Astrocyte of the cerebellum (primary cell): ENCODE measurements at places on chromosomes 7 and 10.
A peak's percentile ranks its signal among the peaks of the same experiment; 100 is the strongest.

DNA sequence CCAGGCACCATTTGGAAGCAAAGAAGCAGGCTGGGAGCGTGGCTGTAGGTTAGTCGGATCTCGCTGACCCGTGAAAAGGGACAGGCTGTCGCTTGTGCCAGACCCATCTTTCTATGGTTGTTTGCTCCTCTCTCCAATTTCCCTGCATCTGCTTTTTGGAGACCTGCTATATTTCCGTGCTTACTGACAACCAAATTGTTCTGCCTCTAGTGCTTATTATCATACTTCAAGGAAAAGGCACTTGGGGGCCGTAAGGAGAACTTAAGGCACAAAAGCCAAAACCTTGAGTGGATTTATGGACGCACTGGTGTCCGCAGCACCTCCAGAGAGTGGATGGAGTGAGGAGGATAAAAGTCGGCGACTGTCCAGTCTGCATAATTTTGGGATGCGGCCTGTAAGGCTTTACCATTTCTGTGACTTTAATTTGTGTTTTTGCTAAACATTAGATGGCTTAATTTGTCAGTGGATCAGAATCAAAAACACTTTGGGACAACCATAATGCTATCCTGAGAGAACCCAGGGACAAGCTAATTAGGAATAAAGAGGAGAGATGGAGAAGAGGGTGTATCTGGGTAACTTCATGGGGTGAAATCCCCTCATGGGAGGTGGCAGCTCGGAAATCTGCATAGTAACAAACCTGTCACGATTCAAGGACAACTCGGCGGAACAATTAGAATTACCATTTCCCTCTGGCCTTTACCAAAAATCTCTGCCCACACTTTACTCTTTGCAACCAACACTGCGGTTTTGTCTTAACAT, 206.7 kb downstream of the HDAC9 start:
- DNase-seq, result no peak

- no peak for DNase-seq
These were observed 53.1 kb upstream of the CXCL12 start for GRCh38 chr10:44437840-44438511.

- DNase-seq, result no peak
These were observed 64.5 kb downstream of the CYCS start for GRCh38 chr7:25060487-25061055.

DNA sequence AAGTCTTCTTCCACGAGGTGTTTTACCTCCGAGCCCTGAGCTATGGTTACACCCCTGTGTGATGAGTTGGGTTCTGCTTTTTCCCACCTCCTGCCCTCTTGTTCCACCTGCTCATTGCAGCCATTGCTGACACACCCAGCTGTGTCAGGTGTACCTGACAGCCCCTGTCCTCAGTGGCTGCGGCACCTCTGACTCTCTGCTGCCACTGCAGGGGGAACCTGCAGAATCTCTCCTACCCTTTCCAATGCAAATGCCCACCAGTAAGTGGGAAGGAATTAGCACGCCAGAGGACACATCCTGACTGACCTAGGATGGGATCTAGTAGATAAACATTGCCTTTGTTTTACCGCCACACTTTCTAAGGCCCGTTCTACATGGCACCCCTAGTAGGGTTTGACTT, 600.9 kb upstream of the MKI67 start:
- no peak for DNase-seq

- no peak for DNase-seq
These were observed 113.8 kb upstream of the ADO start for GRCh38 chr10:62690703-62691102.

- no peak for DNase-seq
These were observed 77.4 kb downstream of the RNLS start for GRCh38 chr10:88505680-88506215.

DNA sequence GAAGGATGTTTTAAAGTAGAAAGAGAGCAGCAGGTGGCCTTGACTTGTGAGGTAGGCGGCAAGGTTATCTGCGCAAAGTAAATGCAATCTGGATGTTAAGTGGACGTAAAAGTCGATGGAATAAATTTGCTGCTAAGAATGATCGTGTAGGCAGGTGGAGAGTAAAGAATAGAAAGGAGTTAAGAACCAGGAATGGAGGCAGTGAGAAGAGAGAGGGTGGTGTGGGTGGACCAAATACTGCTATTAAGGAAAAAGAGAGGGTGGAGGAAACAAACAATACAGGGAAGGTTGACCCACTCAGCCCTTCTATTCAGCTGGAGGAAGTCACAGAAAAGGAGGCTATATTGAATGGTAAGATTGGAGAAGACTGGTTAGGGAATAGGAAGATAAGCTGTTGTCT, 1.9 kb upstream of the CUL1 start:
- DNase-seq, result no peak

DNA sequence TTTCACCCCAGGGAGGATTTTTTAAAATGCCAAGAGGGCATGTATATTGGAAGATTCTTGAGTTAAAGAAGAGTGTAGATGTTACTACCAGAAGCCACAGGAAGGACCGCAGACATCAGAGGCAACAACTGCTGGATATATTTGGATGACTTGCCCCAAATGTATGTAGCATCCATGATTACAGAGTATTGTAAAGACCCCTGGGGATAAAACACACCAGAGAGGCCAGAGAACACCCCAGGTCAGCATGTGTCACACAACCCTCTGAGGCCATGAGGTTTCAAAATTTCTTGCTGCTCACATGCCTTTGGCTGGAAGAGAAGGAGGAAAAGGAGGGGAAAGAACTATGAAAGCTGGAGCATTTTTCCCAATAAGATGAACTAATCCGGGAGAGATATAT, 108.0 kb upstream of the LSM8 start:
- DNase-seq, result no peak

- DNase-seq, result no peak
These were observed 647.5 kb downstream of the TYW1 start for GRCh38 chr7:67644151-67644550.

GRCh38 chr7:129949292-129950133, 3.2 kb downstream of the UBE2H start:
- DNase-seq, result peak; percentile 55

DNA sequence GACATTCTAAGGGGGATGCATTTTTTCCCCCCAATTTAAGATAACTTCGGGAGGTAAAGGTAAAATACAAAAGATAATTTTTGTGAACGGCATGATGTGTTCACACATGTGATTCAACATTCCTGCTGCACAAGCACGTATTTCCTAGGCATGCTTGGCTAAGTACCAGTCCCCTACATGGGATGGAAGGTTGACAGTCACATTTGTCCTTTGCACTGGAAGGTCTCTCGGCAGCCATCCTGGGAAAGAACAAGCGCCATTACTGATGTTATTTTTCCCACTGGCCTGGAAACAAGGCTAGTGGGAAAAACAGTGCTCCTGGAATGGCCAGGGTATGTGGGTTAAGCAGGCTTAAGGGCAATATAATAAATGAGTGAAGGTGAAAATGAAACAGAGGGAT, 276.2 kb upstream of the AOAH start:
- DNase-seq, result no peak

DNA sequence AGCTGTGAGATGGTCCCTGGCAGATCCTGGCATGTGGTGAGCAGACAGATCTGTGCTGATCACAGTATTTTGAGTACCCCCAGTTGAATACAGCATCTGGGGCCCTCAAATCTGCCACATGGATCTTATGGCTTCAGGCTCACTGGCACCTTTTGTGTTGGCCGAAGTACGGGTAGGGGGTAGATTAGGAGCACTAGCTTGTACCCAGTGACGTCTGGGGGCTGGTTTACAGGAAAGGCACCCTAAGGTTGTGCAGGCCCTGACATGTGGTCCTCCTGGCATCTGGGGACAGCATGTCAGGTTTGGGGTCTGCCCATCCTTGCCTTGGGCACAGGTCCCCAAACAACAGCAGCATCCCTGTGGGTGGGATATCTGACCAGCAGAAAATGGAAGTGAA, 53.2 kb downstream of the SYPL1 start:
- no peak for DNase-seq

GRCh38 chr10:33661580-33662336, 327.3 kb upstream of the NRP1 start:
- DNase-seq, result peak; percentile 31

DNA sequence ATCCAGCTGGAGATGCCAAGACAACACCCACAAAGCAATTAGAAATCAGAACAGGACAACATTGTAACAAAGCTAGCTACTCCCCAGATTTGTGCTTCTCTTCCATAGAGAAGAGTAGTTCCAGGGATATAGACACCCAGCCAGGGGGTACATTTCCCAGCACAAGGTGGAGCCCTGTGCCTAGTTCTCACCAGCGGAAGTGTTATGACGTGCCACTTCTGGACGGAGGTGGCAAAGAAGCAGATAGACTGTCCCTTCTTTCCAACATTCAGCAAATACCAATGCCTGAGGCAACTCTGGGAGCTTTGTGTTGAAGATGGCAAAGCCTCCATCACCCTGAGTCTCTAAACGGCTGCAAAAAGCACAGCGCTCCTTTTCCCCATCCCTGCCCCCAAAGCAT, 23.4 kb upstream of the GSAP start:
- no peak for DNase-seq

DNA sequence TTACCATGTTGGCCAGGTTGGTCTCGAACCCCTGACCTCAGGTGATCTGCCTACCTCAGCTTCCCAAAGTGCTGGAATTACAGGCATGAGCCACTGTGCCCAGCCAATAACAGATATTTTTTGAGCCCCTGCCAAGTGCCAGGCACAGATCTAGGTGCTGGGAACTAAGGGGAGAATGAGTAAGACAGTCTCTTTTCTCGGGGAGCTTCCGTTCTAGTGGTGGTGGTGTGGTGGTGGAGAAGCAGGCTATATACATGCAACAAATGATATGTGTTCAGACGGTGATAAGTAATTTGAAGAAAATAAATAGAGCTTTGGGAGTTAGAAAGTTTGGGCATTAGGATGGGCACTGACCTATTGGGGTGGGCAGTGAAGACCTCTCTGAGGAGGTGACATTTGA, 76.7 kb upstream of the VKORC1L1 start:
- DNase-seq, result no peak

GRCh38 chr10:29846881-29847280, 212.1 kb upstream of the SVIL start:
- DNase-seq, result no peak

DNA sequence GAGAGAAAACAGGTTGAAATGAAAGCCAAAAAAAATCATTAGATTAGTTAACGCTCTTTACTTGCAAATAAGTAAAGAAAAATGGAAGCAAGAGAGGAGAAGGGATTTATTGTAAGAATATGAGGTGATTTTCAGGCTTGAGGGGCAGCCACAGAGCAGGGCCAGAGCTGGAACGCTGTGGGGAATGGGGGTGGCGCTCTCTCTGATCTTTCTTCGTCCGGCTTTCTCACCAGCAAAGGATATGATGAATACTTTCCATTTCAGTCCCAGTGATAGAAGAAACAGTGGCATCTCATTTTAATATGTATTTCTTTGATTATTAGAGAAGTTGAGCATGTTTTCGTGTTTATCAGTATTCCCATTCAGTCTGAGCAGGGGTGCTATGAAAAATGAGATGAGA, 112.2 kb downstream of the SKIDA1 start:
- no peak for DNase-seq

DNA sequence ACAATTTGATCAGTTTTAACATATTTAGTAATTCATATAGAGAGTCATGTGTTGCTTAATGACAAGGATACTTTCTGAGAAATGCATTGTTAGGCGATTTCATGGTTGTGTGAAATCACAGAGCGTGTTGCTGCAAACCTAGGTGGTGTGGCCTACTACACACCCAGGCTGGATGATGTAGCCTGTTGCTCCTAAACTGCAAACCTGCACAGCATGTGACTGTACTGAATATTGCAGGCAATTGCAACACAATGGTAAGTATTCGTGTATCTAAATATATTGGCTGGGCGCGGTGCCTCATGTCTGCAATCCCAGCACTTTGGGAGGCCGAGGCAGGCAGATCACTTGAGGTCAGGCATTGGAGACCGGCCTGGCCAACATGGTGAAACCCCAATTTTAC, 73.7 kb upstream of the BAIAP2L1 start:
- no peak for DNase-seq

DNA sequence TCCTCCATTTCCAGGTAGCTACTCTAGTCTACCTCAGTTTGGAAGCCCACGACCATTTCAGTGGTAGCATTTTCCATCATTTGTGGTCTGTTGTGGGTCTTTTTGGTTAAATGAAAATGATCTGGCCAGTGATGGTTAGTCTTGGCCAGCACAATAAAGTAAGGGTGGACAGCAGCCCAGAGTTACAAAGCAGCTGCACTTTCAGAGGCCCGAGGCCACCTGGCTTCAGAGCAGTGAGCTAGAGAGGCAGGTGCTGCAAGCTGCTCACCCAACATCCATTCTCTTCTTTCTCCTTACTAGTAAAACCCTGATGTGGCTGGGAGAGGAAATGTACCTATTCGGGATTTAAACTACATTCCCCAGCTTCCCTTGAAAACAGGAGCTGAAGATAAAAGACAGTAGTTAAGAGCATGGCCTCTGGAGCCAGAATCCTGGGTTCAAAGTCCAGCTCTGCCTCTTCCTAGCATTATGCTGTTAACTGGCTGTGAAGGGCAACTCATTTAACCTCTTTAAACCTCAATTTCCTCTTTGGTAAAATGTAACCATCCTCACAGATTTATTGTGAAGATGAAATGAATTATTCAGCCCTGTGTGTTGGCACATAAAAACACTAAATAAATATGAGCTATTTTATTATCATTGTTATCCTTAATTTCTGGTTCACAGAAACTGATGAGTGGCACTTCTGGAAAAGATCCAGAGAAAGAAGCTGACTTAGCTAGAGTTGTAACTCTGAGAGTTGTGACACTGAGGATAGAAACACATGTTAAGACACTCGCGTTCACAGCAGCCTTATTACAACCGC, 517.4 kb downstream of the PARD3 start:
- no peak for DNase-seq

DNA sequence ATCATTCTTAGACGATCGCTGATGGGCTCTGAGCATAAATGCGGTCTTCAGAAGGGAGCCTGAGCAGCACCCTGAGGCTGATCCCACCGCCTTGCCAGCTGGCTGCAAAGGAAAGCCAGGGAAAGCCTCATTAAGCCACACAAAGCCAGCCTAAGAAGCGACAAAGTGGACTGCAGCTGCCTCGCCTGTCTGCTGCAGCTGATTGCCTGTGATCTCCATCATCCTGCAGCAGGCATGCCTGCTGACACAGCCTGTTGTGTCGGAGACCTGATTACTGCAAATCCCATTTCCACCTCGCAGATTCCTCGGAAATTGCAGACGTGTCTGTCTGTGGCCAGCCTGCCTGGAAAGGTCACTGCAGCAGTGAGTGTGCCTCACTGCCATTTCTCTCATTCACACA, 1087.0 kb upstream of the AUTS2 start:
- DNase-seq, result no peak
